ENCODE measurements at places on chromosomes 3 and 15. TPM values are rescaled to one million over a fixed set of nuclear protein-coding genes. Genes with fewer than 3 reads are reported as not detected.

Gene TMEM207
- total RNA-seq = not detected

Gene PRR20G
- not detected for total RNA-seq

Gene STRC
- total RNA-seq = 0.36 TPM

Gene SAMMSON
- total RNA-seq = not detected

Gene ADAMTSL3
- not detected for total RNA-seq

Gene RRP9
- 19.4 TPM for total RNA-seq

Gene ZDHHC23
- 1.9 TPM for total RNA-seq

Gene C3orf80
- total RNA-seq = not detected

Gene CRYGS
- 4.3 TPM for total RNA-seq

Gene FANCI
- 153 TPM for total RNA-seq

Gene SRGAP3
- 5.8 TPM for total RNA-seq

Gene IQCF2
- not detected for total RNA-seq

Gene LRTM1
- total RNA-seq = not detected

Gene TMC3
- not detected for total RNA-seq

Gene GPR62
- total RNA-seq = not detected

Gene DOCK3
- 1.4 TPM for total RNA-seq

Gene ZBED2
- 2.3 TPM for total RNA-seq

Gene PLSCR5
- total RNA-seq = not detected

Gene EPB42
- total RNA-seq = not detected

Gene UPK1B
- not detected for total RNA-seq

Gene PRSS50
- total RNA-seq = not detected

Gene EOMES
- total RNA-seq = 0.86 TPM

Gene FBXO40
- total RNA-seq = not detected

Gene SLC7A14
- total RNA-seq = not detected

Gene PRICKLE2
- not detected for total RNA-seq

Gene AMOTL2
- not detected for total RNA-seq

Gene RBMS3
- 0.58 TPM for total RNA-seq

Gene NAALADL2
- not detected for total RNA-seq

Gene TEX9
- 0.41 TPM for total RNA-seq

Gene CFAP100
- not detected for total RNA-seq

Gene RTP1
- not detected for total RNA-seq

Gene ARL8B
- total RNA-seq = 40.5 TPM

Gene SLC2A2
- not detected for total RNA-seq

Gene CTXN2
- not detected for total RNA-seq

Gene MUC13
- not detected for total RNA-seq

Gene SFMBT1
- 31.7 TPM for total RNA-seq

Gene SPATA12
- not detected for total RNA-seq

Gene RTP3
- not detected for total RNA-seq

Gene ZNF620
- total RNA-seq = 3.7 TPM

Gene HIGD1A
- total RNA-seq = 43.7 TPM

Gene WDR6
- total RNA-seq = 172 TPM

Gene FBXW12
- total RNA-seq = not detected

Gene TRH
- total RNA-seq = not detected

Gene TMEM158
- total RNA-seq = not detected

Gene NLGN1
- total RNA-seq = not detected

Gene ZWILCH
- total RNA-seq = 19.4 TPM

Gene SCG5
- 2.5 TPM for total RNA-seq

Gene NBEAL2
- 187 TPM for total RNA-seq

Gene GPR171
- 252 TPM for total RNA-seq

Gene ASTE1
- total RNA-seq = 14.1 TPM

Gene GCHFR
- 47.0 TPM for total RNA-seq

Gene GOLGA8T
- 0.28 TPM for total RNA-seq

Gene CSPG4
- not detected for total RNA-seq

Gene TGM4
- not detected for total RNA-seq

Gene C2CD4B
- not detected for total RNA-seq

Gene ZNF860
- not detected for total RNA-seq

Gene PLOD2
- total RNA-seq = 0.23 TPM

Gene THPO
- not detected for total RNA-seq

Data from activated naive CD4-positive, alpha-beta T cell treated with anti-CD3 and anti-CD28 coated beads, Interleukin-2, amount 10 ng/mL, durations not matched to agents 5 hours and 36 hours (primary cell).